Anterior cingulate cortex (tissue), 58 donors: ENCODE measurements at places on chromosomes 2 and 18.
A peak's percentile ranks its signal among the peaks of the same experiment; 100 is the strongest.

DNA sequence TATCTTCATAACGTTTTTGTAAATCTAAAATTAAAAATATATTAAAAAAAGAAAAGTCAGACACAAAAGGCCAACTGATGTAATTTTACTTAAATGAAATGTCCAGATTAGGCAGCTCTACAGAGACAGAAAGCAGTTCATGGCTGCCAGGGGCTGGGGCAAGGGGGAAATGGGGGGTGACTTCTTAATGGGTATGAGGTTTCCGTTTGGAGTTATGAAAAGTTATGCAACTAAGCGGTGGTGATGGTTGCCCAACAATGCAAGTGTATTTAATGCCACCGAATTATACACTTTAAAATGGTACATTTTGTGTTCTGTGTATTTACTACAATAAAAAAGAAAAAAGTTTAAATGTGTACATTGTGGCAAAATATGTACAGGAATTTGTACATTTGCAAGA lies 70.2 kb upstream of the TEX51 start:
- DNase-seq, result no peak

DNA sequence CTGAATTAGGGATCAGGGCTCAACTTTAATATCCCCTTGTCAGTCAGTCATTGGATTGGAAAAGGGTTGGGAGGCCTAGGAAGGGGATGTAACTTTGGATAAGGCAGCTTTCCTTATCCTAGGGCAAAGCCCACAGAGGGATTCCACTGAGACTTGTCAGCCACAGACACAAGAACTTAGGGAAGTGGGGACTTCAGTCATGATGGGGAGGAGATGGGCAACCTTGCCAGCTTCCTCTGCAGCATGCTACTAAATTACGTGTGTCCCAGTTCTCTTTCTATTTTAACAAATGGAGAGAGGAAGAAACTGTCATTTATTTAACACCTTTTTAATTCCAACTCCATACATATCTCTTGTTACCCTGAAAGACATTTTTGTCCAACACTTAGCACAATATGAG lies 237.8 kb downstream of the WDR7 start:
- DNase-seq, result peak; percentile 5

DNA sequence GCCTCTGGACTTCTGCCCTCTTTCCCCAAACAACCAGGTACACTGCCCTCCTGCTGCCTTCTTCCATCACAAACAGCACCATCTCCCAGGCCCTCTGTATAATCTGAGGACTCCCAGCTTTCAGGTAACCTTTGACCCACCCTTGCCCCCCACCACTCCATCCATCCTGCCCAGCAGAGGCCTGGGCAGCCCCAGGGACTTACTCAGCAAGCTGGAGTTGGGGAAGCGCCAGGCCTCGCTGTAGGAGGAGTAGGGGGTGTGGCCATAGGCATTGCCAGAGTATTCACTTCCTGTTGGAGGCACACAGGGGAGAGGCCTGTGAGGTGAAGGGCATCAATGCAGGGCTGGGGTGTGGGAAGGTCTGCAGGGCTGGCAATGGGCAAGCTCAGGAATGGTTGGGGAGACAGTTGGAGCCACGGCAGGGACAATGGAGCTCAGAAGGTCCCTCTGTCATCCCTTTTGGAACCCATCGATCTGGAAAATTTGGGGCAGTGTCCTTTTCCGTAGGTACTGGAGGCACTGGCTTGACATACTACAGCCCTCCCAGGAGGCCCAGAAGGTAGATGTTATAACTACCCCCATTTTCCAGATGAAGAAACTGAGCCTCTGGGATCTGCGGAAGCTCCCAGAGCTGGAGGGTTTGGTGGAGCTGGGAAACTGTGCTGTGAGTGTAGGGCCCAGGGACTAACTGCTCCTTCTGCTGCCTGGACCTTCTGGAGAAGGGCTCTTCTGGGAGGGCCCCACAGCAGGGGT lies 46.3 kb downstream of the PSD4 start:
- DNase-seq, result no peak

GRCh38 chr2:6203291-6203959 lies 511.2 kb downstream of the SOX11 start:
- DNase-seq, result no peak

GRCh38 chr18:21489119-21489750 lies 111.3 kb downstream of the ESCO1 start:
- DNase-seq, result no peak

DNA sequence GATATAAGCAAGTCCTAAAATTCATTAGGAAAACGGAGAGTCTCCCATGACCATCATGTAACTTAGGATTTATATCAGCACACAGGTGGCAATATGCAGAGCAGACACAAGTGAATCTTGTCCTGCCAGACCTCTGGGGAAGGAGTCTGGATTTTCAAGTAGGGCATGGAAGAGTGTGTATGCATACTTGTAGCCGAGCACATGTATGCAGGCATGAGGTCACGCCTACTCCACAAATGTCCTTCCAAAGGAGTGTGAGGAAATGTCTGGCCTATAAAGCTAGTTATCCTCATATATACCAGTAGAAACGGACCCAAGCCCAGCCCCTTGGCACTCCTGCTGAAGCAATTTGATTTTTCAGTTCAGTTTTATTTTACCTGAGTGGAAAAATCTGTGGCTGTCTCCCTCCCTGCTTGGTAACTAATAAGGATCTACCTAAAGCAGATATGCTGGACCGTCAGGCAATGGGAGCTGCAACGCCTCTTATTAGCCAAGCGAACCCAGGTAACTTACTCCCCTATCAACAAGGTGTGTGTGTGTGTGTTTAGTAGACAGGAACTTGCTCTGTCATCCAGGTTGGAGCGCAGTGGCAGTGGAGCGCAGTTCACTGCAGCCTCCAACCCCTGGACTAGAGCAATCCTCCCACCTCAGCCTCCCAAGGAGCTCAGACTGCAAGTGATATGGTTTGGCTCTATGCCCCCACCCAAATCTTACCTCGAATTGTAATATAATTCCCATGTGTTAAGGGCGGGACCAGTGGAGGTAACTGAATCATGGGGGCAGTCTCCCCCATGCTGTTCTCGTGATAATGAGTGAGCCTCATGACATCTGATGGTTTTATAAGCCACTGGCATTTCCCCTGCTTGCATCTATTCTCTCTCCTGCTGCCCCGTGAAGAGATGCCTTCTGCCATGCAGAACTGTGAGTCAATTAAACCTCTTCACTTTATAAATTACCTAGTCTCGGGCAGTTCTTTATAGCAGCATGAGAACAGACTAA lies 2.8 kb downstream of the STAT1 start:
- DNase-seq, result no peak

DNA sequence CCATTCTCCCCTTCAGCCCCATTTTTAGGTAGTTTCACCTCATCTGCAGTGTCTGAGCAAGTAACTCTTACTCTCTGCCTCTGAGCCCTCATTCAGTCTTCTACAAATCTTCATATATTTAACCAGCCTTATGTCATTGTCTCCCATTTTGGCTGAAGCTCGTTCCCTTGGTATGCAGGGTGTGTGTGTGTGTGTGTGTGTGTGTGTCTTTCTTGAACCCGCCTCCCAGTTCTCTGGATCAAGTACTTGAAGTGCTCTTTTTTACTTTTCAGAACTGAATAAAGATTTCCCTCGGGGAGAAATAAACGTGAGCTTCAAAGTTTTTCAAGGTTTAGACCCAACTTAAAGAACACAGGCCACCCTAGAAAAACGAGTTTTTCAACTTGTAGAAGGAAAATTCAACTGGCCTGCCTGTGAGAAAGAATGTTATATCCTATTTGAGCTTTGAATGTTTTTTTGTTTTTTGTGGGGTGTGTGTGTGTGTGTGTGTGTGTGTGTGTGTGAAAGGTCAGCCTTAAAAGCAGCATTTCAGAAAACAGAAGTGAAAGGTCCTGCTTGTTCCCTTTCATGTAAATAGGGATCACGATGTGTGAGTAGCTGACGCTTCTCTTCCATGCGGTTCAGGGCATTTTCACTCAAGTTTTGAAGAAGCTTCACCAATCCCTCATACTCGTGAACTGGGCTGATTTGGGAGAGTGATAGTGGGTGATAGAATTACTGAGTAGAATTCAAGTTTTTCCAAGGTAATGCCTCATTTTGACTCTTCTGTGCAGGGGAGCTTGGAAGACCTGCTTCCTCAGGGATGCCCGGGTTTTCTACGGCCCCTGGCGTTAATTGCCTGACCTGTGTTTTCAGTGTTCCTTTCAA lies 50.6 kb upstream of the EML6 start:
- DNase-seq, result no peak

DNA sequence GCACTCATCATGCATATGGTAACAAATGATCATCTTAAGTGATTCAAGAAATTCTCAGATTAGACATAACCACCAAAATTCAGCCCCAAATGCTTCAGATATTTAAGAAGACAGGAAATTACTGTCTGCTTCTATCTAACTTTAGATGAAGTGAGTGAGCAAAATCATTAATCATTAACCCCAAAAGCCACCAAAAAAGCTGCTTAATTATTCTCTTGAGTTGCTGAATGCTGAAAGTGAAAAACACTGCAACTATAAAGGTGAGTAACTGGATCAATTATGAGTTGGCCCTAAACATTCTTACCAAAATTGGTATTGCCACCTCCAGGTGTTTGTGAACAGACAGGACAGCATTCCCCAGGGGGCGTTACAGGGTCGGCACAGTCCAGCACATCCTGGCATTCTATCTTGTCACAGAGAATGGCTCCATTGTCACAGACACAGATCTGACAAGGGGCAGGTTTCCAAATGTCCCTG lies 69.6 kb downstream of the COL5A2 start:
- no peak for DNase-seq

DNA sequence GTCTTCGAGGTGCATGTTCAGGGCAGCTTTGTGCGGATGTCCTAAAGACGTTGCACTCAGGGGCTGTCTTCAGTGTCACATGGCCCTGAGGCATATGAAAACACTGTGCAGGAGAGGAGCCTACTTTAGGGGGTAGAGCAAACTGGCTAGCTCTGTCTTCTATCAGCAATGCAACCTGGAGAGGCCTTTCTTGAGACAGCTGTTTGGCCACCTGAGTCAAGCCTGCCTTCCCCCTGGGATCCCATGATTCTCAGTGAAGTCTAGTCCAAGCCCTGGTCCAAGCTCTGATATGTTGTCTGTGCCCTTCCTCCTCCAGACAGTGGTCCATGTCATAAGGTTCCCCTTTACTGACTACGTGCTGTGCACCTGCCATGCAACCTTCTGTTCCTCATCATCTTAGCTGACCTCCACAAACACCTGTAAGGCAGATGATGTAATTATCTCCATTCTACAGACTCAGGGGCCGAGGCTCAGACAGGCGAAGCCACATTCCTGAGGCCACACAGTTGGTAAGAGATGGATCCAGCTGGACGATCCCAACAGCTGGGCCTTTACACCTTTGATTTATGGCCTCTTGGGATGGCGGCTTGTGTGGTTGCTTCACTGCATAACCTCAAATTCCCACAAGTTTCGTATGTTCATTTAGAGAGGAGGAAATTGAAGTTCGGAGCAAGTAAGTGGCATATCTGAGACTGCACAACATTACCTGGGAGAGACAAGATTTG lies 109.9 kb downstream of the COPS8 start:
- DNase-seq, result no peak
